ENCODE measurements at places on chromosomes 5 and 9.

DNA sequence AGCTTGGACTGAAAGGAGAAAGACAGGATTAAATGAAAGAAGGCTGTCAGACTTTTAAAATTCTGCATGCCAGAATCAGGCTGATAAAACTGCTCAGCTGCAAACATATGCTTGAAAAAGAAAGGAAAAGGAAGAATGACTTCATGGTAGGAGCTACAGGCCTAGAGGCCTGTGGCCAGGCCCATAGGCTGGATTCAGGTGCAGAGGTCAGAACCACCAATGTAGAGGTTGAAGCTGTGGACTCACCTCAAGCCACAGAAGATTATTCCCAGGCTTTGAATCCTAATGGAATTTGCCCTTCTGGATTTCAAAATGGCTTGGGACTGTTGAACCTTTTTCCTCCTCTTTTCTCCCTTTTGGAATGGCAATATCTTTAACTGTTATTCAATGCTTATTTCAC, 47.7 kb downstream of the TMEM38B start:
- no peak for DNase-seq

- DNase-seq: no peak
Measured at GRCh38 chr9:13034694-13035002, 244.8 kb downstream of the MPDZ start.

DNA sequence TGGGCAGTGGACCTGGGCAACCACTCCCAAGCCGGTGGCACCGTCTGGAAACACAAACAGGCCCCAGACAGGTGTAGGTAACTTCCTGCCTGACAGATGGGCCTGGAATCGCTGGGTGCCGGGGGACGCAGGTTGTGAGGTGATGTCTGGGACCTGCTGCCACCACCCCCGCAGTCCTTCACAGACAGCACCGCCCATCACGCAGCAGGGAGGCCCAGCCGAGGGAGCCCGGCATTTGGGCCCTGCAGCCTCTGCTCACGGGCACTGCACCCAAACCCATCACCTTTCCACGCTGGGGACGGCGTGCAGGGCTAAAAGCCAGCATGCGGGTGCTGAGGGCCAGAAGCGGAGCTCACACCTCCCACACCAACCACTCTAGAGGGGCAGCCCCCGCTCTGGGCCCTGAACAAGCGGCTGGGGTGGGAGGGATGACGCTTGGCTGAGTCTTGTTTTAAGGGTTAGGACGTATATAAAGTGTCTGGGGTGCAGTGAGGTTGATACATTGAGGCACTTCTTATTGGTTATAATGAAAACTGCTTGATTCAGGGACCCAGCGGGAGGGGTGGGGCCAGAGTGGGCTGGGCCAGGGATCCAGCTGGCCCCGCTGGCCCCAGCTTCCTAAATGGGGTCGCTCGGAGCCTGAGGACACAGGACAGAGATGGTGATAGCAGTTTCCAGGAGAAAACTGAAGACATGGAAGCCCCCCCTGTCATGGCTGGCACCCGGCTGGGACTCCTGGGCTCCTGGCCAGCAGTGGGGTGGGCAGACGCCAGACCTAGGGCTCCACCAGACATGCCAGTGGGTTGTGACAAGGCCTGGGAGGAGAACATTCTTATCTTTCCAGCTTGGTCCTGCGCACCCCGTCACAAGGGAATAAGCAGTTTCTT, 11.3 kb downstream of the MYMK start:
- no peak for DNase-seq

GRCh38 chr5:157476702-157477408, 16.8 kb downstream of the NIPAL4 start:
- DNase-seq: peak; percentile 58

GRCh38 chr5:173919443-173919842, 31.3 kb downstream of the CPEB4 start:
- no peak for DNase-seq

DNA sequence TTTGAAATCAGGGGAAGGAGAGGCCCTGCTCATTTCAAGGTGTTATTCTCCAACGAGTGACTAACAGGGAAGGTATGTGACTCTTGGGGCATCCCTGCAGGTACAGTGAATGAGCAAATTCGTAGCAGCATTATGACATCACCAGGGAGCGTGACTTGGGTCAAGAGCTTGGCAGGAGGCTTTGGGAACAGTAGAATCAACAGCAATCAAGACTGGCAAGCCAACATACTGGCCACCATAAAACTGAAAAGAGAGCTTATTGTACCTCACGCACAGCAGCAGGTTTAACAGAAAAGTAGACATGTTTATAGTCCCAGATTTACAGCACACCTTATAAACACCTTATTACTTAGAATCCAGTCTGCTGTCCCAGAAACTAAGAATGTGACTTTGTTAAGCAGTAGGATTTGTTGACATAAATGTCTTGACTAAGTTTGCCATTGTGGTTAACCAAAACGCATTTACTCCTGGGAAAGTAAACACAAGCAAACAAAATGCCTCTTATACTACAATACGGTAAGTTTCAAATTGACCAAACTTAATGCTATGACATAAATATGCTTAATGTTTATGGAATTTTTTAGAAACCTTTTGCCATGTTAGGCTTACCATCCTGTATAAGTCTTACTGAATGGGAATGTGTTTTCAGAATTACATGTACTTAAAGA, 297.8 kb downstream of the NPR3 start:
- no peak for DNase-seq

DNA sequence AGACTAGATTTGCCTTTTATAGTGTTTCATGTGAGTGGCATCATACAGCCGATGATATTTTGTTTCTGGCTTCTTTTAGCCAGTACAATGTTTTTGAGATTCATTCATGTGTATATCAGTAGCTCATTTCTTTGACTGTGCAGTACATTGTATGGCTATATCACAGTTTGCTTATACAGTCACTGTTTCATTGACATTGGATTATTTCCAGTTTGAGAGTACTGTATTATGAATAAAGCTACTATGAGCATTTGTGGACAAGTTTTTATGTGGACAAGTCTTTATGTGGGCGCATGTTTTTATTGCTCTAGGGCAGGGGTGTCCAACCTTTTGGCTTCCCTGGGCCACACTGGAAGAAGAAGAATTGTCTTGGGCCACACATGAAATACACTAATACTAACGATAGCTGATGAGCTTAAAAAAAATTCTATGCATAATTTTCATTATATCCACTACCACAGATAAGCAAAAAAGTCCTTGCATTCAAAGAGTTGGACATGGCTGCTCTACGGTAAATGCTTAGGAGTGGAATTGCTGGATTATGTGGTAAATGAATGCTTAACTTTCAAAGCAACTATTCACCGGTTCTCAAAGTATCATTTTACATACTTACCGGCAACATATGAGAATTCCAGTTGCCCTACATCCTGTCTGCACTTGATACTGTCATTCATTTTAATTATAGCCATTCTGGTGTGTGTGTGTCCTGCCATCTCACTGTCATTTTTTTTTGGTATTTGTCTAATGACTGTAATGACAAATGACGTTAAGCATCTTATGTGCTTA, 177.8 kb downstream of the RGS3 start:
- no peak for DNase-seq

DNA sequence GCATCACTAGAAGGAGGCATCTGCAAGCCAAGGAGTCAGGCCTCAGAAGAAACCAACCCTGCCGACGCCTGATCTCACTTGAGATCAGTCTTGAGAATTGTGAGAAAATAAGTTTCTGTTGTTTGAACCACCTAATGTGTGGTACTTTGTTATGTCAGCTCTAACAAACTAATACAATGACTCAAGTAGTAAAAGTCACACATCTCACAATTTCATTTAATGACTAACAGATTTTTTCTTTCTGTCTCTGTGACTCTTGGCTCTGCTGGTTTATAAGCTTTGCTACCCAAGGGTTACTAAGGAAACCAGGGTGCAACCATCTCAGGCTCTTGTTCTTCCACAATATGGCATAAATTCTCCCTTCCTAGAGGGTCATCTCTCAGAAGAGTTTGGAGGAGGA, 315.8 kb upstream of the GRAMD2B start:
- no peak for DNase-seq

GRCh38 chr9:88804254-88804596, 187.0 kb upstream of the S1PR3 start:
- DNase-seq: no peak

DNA sequence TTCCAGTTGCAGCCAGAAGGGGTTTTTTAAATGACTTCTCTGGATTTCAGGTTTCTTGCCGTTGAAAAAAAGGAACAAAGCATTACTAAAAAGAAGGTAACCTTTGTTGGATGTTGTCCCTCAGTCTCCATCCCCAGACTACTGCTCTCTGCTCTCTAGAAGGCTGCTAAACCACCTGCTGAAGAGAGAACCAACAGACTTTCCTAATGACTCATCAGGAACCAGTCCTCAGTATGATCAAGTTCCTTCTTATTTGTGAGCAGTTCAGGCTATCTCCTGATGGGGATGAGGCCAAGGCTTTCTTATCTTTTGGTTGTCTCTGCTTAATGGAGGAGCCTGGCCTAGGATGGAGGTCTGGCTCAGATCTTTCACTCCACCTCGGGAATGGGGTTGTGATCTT, 4.1 kb downstream of the KIF4B start:
- no peak for DNase-seq

- no peak for DNase-seq
Measured at GRCh38 chr9:93305497-93306020, 121.6 kb downstream of the WNK2 start.

DNA sequence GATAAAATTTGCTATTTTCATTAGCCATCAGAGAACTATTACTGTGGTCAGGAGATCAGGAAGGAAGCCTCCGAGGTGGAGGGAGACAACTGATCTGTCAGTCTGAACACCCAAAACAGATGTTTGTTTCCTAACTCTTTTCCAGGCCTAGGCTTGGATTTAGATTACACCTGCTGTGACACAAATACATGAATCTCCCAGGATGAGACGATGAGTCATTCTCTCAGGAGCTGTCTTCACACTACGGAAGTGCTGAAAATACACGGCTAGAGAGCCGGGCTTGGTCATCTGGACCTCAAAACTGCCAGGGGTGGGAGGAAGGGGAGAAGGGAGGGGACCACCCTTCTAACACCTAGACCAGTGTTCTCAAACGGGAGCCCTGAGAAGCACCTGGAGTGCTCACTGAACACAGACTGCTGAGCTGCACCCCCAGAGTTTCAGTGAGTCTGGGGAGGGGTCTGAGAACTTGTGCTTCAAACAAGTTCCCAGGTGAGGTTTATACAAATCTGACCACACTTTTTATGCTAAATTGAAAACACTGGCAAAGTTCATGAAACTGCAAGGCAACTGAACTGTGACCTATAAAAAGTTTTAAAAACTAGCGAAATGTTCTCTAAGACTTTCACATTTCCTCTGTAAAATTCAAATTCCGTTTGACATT, 80.3 kb upstream of the EQTN start:
- DNase-seq: no peak

GRCh38 chr5:113770648-113771047, 257.2 kb downstream of the YTHDC2 start:
- DNase-seq: no peak

DNA sequence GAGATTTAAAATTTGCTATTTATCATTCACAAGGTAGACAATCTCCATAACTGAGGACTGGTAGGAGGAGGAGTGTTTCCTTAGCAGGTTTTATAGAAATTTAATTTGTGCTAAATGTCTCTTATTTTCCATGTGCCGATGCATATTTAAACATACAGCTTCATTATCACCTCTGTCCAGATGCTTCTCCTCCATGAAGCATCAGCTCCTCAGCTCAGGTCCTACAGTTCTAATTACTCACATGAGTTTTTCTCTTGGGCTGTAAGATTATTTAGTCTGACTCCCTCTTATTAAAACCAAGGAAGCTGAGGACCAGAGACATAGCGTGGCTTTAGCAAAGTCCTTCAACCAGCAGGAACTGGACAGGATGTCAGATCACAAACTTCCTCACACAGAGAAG, 300.2 kb upstream of the PANK3 start:
- no peak for DNase-seq

DNA sequence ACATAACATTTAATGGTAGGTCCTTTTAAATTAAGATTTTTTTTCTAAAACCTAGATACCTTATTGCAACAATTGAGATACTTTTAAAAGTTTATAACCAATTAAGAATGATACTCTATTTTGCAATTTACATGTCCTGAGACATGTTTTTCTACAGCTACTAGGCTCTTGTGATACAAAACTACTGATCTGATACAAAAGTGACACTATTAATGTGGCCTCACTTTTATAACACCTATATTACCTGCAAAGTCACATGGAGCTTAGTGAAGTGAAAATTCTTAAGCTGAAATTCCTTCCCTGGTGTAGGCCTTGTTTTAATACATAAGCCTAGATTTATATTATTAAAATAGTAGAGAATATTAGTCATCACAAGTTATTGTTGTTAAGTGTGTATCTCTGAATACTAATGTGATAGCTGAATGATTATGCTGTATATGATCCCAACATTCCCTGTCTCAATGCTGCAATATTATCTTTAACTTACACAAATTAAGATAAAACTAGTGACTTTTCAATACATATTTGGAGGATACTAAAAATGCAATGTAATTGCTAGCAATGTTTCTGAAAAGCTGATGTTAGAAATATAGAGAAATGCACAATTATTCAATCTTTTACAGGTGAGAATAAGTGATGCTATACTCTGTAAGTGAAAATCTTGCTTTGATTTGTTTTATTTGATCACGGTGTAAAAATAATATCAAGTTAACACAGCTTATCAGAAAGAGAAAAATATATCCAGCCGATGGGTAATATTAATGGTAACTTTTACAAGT, 2.6 kb downstream of the NFIB start:
- no peak for DNase-seq

DNA sequence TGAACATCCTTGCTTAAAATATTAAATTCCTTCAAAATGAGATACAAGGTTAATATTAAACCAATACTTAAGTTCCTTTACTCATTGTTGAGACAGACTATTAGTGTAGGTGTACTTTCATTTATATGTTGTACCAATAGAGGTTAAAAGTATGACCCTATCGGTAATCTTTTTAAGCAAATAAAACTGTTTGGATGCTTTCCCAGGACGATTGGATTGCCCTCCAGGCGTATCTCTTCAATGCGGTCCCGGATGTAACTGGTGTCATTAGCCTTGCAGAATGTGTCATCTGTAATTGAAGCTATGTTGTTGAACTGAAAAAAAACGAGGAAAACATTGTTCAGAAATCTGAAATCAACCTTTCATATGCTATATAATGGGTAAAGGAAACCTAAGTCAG, 18.9 kb downstream of the OGN start:
- DNase-seq: no peak

DNA sequence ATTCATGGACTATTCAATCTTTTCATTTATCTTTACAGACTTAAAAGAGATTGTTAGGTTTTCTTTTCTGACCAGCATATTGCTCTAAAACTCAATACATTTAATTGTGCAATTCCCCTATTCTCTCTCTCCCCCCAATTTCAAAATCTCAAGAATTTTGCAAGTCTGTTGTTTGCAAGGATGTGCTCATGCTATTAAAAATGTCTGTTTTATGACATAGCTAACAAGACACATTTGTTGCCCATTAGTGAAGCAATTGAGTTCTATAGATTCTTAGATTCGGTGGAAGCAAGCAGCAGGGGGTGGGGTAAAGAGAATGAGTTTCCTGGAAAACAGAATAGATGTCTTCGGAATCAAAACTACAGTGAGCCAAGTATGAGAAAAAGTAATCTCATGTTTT, 8.5 kb upstream of the CSNK1A1 start:
- DNase-seq: peak; percentile 92

- DNase-seq: no peak
Measured at GRCh38 chr5:10631316-10631996, 67.6 kb downstream of the ANKRD33B start.

Data from fibroblast of gingiva (primary cell).